Cardiac muscle cell (in vitro differentiated cells and primary cell): ENCODE measurements at places on chromosomes 2 and 18.

DNA sequence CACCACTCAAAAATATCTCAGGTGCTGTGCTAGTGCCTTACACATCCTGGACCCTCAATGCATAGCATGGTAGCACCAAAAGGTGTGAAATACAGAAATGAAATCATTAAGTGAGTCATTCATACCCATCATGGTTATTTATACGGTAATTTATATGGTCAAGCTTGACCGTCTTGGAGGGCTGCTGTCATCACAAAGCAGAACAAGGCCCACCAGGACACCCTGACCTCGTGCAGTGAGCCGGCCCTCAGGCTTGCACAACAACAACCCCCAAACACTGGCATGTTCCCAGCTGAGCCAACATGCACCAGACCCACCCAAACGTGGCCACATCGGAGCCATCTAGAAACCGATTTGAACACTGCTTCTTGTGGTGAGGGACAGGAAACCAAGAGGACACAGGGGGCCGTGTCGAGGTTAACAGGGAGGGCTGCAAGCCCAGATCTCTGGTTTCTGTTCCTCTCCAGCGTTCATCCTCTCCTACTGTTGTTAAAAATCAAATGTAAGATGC is 378.5 kb upstream of the ID2 start:
- no peak for DNase-seq

DNA sequence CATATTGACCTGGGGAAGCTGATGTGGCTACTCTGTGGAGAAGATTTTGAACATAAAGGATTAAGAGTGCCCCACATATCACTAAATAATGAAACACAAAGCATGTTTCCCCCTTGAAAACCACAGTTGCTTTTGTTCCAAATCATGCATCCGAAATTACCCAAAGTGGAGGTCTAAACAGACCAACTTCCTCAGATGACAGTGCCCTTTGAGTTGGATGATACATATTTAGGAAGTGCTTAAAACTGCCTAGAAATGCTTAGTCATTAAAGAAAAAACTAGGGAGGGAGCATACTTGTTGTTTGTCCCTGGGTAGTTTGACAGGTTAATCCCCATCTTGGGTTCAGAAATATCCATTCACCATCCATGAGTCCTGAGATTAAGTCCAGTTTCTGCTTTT is 1070.3 kb downstream of the SUCLG1 start:
- DNase-seq: no peak

- DNase-seq: peak; percentile 34
These were observed 113.4 kb downstream of the EIPR1 start for GRCh38 chr2:3264010-3264744.

DNA sequence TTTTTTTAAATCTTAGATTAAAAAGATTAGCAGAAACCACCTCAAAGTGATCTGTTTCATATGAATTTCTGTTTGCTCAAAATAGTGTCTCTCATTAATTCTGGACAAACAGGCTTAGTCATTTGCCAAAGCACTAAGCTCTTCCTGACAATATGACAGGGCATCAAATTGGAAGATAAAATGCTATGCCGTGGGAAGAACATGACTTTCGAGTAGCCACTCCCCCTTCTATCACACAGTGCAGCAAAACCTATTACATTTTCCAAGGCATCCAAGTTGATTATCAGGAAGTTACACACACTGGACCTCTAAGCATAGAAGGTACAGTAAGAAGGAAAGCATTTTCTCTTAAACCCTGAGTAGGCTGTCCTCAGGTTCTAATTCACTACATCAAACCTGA is 89.5 kb downstream of the STK39 start:
- peak; percentile 39 for DNase-seq

GRCh38 chr2:231464576-231465540 is 574 bp upstream of the NCL start:
- peak; percentile 99 for DNase-seq

DNA sequence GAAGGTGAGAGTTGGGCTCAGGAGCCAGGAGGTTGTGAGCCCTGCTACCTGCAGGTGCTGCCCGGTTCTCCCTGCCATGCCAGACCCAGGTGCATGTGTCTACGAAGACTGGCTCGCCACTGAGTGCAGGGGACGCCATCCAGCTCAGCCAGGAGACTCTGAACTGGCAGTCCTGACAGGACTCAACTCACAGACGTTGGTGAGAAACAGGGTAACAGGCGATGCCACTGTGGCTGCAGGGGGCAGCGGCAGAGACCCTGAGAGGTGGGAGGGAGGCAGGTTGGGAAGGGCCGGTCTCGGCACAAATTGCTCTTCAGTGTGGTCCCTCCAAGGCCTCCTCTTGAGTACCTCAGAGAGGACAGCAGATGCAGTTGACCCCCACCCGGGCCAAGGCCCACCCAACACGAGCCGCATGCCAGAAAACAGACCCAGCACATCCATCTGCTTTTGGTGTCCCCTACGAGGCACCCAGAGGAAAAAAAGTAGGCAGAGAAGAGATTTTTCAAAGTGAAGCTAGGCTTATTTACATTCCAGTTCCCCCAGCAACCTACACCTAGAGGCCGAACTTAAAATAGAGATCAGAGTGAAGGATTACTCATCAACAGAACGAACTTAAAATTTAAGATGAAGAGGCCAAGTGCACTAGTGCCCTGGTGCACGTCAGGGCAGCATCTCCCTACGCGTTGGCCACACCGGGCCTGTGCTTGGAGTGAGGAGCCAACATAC is 184.8 kb downstream of the SEPTIN10 start:
- no peak for DNase-seq

GRCh38 chr18:62069556-62069955 is 117.3 kb downstream of the PIGN start:
- DNase-seq: no peak

DNA sequence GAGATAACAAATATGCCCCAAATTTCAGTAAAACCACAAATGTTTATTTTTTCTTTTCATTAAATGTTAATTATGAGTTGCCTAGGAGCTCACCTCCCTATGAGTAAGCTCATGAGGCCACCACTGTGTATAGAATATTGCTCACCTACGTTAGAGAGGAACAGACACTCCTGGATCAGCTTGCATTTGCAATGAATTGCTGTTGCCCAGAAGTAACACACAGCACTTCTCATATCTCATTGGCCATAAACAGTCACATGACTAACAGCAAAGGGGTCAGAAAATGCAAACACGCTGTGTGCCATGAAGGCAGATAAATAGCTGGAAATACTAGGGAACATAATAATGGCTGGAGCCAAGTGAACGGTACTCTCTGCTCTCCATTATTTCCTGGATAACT is 89.0 kb upstream of the GALNT5 start:
- DNase-seq: no peak

GRCh38 chr2:126356631-126357030 is 299.3 kb upstream of the GYPC start:
- DNase-seq: no peak
